AG04450 (cell line): ENCODE measurements at places on chromosomes 2 and 18.

DNA sequence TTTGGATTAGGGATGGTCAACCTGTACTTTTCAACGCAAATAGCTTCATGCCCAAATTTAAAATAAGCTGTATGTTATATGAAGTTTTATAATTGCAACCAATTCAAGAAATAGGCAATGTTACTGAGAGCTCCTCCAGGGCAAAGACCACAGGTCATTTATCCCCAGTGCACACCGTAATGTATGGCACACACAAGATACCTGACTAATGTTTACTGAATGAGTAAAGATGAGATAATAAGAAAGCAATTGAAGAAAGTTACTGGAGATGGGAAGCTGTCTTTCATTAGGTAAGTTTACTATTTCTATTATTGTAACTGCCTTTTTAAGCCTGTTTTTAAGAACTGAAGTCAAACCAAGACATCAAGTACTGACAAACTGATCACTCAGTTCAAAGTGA, 184.5 kb upstream of the VRK2 start:
- DNase-seq: no peak

GRCh38 chr2:118292991-118293390, 204.7 kb downstream of the INSIG2 start:
- DNase-seq: no peak

DNA sequence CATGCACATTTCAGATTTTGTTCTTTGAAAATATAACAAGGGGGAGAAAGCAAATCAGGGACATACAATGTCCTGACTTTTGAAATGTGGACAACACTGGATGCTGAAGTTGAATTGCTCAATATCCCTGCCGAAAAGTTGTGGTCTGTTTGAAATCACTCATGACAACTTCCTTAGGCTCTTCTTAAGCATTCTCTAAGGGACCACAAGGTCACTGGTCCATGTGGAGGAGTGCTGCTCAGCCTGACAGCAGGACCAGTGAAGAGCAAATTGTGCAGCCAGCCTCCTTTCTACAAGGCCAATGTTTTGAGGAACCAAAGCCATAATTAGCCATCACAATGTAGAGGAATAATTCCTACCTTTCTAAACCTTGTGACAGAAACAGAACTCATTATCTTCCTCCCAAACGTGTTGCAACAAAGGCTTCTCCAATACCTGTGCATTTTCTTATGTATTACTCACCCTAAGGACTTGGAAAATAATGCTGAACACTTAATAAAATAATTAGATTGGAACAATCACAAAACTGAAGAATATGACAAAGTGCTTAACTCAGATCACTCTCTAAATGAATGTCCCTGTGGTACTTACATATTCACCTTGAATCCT, 1477.6 kb upstream of the NXPH2 start:
- DNase-seq: no peak

- DNase-seq: no peak
Measured at GRCh38 chr18:43620936-43621335, 343.6 kb upstream of the SYT4 start.

DNA sequence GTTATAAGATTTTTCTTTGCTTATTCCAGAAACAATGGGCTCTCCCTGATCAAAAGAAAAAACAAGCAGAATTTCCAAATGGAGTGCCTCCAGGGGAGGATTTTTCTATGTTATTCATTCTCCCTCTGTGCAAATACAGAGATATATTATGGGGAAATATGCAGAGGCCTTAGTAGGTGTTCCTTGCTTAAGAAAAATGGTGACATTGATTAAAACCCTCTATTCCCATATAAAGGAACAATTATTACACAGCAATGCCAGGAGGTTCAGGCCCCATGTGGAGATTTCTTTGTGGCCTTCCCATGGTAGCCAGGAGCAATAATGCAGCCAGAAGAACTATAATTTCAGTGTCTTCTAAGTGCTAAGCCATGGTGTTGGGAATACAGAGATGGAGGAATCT, 255.9 kb upstream of the CXCR4 start:
- no peak for DNase-seq

DNA sequence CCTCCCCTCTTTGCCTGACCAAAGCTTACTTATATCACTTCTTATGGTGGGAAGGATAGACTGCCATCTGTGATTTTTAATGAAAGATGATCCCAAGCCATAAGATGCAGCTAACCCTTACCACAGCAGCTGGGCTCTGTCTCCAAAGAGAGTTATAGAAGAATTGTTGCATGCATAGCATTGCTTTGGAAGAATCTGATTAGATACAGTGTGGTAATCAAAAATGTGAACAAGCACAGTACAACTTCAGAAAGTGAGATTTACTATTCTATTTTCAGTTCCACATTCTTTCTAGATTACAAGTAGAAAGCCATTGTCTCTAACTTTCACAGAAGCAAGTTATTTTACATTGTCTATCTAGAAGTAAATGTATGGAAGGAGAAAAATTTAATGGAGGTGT, 129.0 kb upstream of the ACVR2A start:
- DNase-seq: no peak

- no peak for DNase-seq
Measured at GRCh38 chr2:159600752-159601151, 15.6 kb downstream of the BAZ2B start.

GRCh38 chr18:64720781-64721464, 572.0 kb upstream of the LINC00305 start:
- no peak for DNase-seq

DNA sequence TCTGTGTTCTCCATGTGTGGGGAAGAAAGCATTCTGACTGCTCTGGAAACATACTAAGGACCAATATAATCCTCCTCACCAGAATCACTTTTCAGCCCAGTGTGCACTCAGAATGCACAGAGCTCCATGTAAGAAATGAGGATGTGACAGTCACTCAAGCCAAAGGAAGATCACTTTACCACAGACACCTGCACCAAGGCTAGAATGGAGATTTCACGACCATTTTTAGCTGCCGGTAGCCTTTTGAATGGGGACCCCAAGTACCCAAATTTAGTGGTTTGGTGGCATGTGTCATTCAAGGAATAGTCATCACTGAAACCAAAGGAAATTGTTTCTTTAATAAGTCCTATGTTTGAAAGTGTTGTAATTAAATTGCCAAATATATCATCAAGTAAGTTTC, 613.2 kb upstream of the ACVR2A start:
- no peak for DNase-seq
